ENCODE measurements at places on chromosomes 12 and 14.

DNA sequence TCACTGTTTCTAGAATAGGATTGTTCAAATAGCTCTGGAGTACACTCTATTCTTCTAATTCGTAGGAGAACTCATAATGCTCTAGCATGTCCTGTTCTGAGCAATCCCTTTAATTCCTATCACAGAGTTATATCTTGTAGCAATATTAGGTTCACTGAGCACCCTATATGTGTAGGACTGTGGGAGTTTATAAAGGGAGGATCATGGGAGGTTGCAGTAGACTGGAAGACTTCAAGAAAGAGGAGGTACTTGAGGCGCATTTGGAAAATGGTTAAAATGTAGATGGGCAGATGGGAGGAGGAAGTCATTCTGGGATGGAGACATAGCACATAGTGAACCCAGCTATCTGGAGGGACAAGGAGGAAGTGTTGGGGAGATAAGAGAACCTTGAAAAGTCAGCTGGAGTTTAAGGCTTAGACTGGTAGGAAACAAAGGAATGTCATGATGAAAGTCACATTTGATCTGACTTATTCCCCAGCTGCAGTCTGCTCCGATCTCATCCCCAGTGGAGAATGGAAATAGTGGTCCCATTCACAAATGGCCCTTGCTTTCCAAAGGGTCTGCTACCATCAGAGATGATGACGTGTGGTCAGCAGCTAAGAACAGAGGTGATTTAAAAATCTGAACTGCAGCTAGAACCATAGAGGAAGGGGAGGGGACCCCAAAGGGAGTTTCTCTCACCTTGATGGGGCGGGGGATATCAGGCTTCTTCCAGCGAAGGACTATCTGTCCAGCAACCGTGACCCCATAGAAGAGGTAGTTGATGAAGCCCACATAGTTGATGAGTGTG, 10.1 kb upstream of the CEBPE start:
- no peak for DNase-seq
- H3K27me3 ChIP-seq = no peaks in the 10 kb centered on the region

DNA sequence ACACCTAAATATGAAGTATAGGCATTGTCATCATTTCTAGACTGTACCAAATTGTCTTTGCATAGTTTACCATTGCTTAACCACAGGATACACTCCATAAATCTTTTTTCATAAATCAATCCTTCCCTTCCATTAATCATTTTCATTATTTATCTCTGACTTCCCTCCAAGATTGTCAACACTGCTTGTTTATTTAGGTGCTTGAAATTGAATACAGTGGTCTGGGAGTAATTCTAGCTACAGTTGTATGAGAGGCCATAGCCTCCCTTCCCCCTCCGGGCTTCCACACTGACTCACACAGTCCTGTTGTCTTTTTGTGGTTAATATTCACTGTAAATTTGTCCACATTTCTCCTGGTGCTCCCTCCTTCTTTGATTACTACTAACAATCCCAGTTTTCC, 114.2 kb upstream of the ARID2 start:
- H3K4me3 ChIP-seq = no peak overlapping the region
- no peaks in the 10 kb centered on the region for H3K36me3 ChIP-seq
- peaks cover 5% of the 10 kb centered on the region for H3K27me3 ChIP-seq
- H3K27ac ChIP-seq = no peak overlapping the region
- DNase-seq = no peak

DNA sequence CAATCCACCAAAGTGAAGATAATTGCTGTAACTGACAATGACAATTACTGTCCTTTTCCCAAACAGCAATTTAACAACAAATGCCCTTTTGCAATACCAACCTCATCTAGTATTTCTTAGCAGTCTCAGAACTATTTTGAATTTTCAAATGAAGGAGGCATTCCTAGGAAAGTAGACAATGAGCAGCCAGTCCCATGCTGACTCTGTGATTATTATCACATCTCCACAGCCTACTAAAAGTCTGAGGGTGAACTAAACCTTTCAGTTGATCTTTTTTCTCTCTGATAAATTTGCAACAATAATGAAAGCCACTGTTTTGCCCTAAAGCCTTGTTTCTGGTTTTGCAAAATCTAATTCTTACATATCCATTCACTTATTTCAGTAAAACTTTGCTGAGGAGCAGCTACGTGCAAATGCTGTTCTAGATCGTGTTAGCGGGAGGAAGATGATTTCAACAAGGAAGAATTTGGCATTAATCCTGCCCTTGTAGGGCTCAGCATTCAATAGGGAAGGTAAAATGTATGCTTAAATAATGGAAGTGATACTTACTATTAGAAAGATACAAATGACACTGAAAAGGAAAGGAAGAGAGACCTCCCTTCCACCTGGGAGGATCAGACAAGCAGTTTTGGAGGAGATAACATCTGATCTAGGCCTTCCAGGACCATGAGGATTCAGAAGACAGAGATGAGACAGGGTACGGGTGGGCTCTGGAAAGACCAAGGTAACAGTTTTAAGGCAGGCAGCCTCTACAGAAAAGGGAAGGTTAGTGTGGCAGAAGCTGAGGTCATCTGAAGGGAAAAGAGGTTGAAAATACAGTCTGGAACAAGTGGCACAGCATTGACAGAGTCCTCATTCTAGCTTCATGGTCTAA, 47.4 kb downstream of the SLC38A1 start:
- H3K4me3 ChIP-seq = no peak overlapping the region
- no peaks in the 10 kb centered on the region for H3K36me3 ChIP-seq
- peaks cover 5% of the 10 kb centered on the region for H3K4me1 ChIP-seq
- H3K27me3 ChIP-seq = no peaks in the 10 kb centered on the region
- no peak overlapping the region for H3K27ac ChIP-seq

GRCh38 chr14:105305345-105305744, 4.5 kb upstream of the BRF1 start:
- H3K27ac ChIP-seq = no peak overlapping the region
- no peak overlapping the region for H3K4me3 ChIP-seq
- no peak for DNase-seq
- no peaks in the 10 kb centered on the region for H3K27me3 ChIP-seq
- H3K36me3 ChIP-seq = no peaks in the 10 kb centered on the region
- H3K4me1 ChIP-seq = peaks cover 4% of the 10 kb centered on the region

DNA sequence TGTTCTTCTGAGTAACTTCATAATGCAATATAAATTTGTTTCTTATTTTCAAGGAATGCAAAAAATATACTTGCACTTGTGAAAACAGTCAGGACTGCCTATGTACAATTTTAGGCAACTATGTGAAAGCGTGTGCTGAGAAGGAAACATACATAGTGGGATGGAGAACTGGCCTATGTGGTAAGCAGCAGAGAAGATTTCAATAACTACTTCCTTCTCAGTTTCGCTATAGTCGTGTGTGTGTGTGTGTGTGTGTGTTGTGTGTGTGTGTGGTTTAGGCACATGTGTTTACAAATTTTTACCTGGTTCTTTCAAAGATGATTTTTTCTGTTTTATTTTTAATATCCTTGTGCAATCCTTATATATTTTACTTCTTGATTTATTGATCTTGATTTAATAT, 211.8 kb downstream of the LRRK2 start:
- H3K27ac ChIP-seq = no peak overlapping the region
- H3K27me3 ChIP-seq = no peaks in the 10 kb centered on the region
- no peak overlapping the region for H3K4me3 ChIP-seq
- no peaks in the 10 kb centered on the region for H3K4me1 ChIP-seq
- H3K36me3 ChIP-seq = no peaks in the 10 kb centered on the region
- DNase-seq = no peak

DNA sequence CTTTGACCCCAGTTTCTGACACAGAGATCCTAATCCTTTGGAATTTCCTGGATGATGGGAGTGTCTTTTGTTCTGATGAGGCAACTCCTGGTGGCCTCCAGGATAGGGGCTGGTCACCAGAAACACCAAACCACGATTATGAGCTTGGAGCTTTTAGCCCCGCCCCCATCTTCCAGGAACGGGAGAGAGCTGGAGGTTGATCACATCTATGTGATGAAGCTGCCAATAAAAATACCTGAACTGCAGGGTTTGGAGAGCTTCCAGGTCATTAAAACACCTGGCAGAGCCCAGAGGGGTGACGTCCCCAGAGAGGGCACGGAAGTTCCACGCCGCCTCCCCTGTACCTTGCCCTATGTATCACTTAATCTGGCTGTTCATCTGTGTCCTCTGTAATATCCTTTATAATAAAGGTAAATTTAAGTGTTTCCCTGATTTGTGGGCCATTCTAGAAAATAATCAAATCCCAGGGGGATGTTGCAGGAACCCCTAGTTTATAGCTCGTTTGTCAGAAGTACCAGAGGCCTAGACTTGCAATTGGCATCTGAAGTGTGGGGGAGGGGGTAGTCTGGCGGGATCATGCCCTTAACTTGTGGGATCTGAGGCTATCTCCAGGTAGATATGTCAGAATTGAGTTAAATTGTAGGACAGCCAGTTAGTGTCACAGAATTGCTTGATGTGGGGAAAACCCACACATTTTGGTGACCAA, 21.2 kb downstream of the APPL2 start:
- H3K36me3 ChIP-seq = peaks cover 55% of the 10 kb centered on the region
- DNase-seq = no peak
- peaks cover 9% of the 10 kb centered on the region for H3K4me1 ChIP-seq

- no peak overlapping the region for H3K27ac ChIP-seq
- H3K4me3 ChIP-seq = no peak overlapping the region
Measured at GRCh38 chr14:54600717-54601109, 33.8 kb downstream of the SAMD4A start.

- H3K4me1 ChIP-seq = peaks cover 4% of the 10 kb centered on the region
- DNase-seq = peak; percentile 79
- H3K4me3 ChIP-seq = peak overlapping the region; percentile 54
- H3K27me3 ChIP-seq = peaks cover 9% of the 10 kb centered on the region
- H3K27ac ChIP-seq = peak overlapping the region; percentile 87
Measured at GRCh38 chr12:12890543-12891079, 751 bp upstream of the GPRC5A start.

DNA sequence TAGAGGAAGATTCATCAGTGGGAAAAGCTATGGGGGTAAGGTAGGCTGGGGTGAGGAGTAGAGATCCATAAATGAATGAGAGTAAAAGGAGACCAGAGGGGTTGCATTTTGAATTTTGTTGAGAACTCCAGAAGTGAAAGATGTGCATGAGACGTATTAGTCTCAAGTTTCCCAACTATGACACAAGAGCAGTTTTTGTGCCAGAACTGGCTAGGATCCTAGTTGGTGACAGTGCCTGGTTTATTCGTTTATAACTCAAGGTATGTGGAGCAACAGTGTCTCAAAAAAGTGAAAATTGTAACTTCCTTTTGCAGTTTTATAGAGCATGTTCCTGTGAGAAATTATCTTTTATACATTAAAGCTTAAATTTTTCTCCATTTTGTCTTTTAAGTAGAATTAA, 377.0 kb downstream of the NPAS3 start:
- no peak overlapping the region for H3K4me3 ChIP-seq
- no peak for DNase-seq
- no peaks in the 10 kb centered on the region for H3K27me3 ChIP-seq
- no peak overlapping the region for H3K27ac ChIP-seq

All from upper lobe of right lung (tissue), 1 donor.